ENCODE measurements at places on chromosomes 1 and 21.

- peaks cover 18% of the 10 kb centered on the region for H3K27me3 ChIP-seq
- no peak overlapping the region for H3K27ac ChIP-seq
- H3K4me3 ChIP-seq: no peak overlapping the region
- no peaks in the 10 kb centered on the region for H3K4me1 ChIP-seq
These were observed 88.3 kb downstream of the TPR start for GRCh38 chr1:186286615-186287315.

GRCh38 chr21:29313662-29314408, 15.1 kb downstream of the BACH1 start:
- H3K27ac ChIP-seq: no peak overlapping the region
- no peak for DNase-seq
- H3K36me3 ChIP-seq: peaks cover 9% of the 10 kb centered on the region
- H3K4me1 ChIP-seq: peaks cover 68% of the 10 kb centered on the region

- no peak for DNase-seq
- no peak overlapping the region for H3K27ac ChIP-seq
- H3K27me3 ChIP-seq: peaks cover 12% of the 10 kb centered on the region
- no peaks in the 10 kb centered on the region for H3K4me1 ChIP-seq
- H3K36me3 ChIP-seq: no peaks in the 10 kb centered on the region
- H3K4me3 ChIP-seq: no peak overlapping the region
These were observed 102.3 kb upstream of the FGGY start for GRCh38 chr1:59194621-59195020.

GRCh38 chr1:39680751-39681150, 8.8 kb upstream of the NT5C1A start:
- no peaks in the 10 kb centered on the region for H3K36me3 ChIP-seq
- DNase-seq: no peak
- H3K27me3 ChIP-seq: peaks cover 20% of the 10 kb centered on the region
- peaks cover 5% of the 10 kb centered on the region for H3K4me1 ChIP-seq
- H3K4me3 ChIP-seq: no peak overlapping the region

- no peaks in the 10 kb centered on the region for H3K36me3 ChIP-seq
- no peak overlapping the region for H3K4me3 ChIP-seq
- H3K27me3 ChIP-seq: peaks cover 13% of the 10 kb centered on the region
- no peak overlapping the region for H3K27ac ChIP-seq
These were observed 5.7 kb upstream of the ABCA4 start for GRCh38 chr1:94126651-94127050.

GRCh38 chr1:112460615-112461014, 48.1 kb upstream of the WNT2B start:
- peaks cover 4% of the 10 kb centered on the region for H3K4me1 ChIP-seq
- H3K36me3 ChIP-seq: no peaks in the 10 kb centered on the region
- H3K4me3 ChIP-seq: no peak overlapping the region
- peaks cover 24% of the 10 kb centered on the region for H3K27me3 ChIP-seq
- DNase-seq: no peak
- H3K27ac ChIP-seq: no peak overlapping the region

DNA sequence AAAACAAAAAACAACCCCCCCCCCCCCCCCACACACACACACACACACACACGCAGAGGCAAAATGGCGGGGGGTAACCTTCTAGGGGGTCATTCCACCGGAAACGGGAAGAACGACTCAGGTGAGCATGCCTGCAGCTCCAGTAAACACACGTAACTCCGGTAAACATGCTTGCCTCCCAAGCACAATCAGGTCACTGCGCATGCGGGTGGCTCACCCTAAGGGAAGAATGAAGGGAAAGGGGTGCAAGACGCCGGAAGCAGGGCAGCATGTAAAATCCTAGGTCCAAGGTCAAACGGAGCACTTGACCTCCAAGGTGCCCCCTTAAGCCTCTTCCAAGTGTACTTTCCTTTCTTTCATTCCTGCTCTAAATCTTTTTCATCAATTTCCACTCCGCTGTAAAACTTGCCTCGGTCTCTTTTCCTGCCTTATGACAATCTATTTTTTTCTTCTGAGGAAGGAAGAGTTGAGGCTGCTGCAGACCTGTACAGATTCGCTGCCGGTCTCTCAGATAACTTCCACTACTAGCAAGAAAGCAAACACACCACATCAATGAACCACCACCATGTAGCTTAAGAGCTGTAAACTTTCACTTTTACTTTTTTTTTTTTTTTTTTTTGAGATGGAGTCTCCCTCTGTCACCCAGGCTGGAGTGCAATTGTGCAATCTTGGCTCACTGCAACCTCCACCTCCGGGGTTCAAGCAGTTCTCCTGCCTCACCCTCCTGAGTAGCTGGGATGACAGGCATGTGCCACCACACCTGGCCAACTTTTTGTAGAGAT, 21.0 kb upstream of the CBR3 start:
- peak overlapping the region; percentile 18 for H3K27ac ChIP-seq
- peaks cover 6% of the 10 kb centered on the region for H3K27me3 ChIP-seq
- peak overlapping the region; percentile 83 for H3K4me3 ChIP-seq
- DNase-seq: no peak

DNA sequence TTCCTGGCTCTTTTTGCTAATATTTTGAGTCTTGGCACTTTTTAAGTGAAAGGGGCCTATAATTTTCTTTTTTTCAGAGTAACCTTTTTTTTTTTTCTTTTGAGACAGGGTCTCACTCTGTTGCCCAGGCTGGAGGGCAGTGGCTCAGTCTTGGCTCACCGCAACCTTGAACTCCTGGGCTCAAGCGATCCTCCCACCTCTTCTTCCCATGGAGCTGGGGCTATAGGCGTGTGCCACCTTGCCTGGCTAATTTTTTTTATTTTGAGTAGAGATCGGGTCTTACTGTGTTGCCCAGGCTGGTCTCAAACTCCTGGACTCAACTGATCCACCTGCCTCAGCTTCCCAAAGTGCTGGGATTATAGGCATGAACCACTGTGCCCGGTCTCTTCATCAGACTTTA, 102.8 kb downstream of the DHRS3 start:
- no peaks in the 10 kb centered on the region for H3K27me3 ChIP-seq
- H3K4me3 ChIP-seq: no peak overlapping the region
- peaks cover 4% of the 10 kb centered on the region for H3K36me3 ChIP-seq
- no peak for DNase-seq
- H3K27ac ChIP-seq: peak overlapping the region; percentile 76

GRCh38 chr1:198913667-198914066, 274.8 kb downstream of the PTPRC start:
- H3K27ac ChIP-seq: peak overlapping the region; percentile 58
- H3K36me3 ChIP-seq: peaks cover 37% of the 10 kb centered on the region
- H3K4me3 ChIP-seq: peak overlapping the region; percentile 4
